ENCODE measurements at places on chromosomes 7 and 10. TPM values are rescaled to one million over a fixed set of nuclear protein-coding genes. Genes with fewer than 3 reads are reported as not detected.

DNA sequence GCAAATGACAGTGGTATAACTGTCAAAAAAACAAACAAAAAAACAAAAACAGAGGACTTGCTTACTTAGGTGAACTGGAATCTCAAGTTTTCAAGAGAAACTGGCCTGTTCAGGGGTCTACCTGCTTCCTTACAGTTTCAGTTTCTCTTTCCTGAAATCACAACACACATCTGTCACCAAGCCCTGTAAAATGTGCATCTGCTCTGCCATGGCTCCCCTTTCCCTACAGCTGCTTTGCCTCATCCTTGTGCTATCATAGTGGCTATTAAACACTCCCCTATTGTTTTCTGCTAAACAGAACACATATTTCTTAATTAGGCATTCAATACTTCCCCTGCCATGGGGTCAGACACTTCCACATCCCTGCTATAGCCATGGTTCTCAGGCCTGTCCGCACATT is 37.6 kb downstream of the CPED1 start:
- no peak for DNase-seq

DNA sequence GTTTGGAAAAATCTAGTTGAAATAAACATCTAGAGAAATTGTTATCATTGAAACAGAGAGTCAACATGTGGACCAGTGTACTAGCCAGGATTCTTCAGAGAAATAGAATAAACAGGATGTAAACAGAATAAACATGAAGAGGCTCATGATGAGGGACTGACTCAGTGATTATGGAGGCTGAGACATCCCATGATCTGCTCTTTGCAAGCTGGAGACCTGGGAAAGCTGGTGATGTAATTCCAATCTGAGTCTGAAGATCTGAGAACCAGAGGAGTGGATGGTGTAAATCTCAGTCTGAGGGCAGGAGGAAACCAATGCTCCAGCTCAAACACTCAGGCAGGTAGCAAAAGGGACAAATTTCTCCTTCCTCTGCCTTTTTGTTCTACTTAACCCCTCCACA is 62.9 kb upstream of the FAM180A start:
- DNase-seq, result no peak

GRCh38 chr10:130751851-130752250 is 559.7 kb downstream of the TCERG1L start:
- DNase-seq, result no peak

DNA sequence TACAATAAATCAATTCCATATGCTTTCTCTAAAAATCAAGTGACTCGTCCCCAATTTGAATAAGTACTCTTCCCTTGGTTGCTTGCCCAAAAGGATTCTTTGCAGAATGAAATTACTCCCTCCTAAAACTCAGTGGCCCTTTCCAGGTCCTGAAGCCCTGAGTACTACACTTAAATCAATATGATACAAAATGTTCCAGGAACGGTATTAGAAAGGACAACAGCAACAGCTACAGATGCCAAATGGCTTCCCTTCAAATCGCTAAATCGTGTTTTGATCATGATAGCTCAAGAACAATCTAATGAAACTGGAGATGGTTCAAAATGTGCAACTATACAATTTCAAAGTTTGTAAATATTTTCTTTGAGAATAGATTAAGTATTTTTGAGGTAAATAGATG is 59.4 kb downstream of the TPK1 start:
- DNase-seq, result no peak

Gene ATOH7
- total RNA-seq, result 0.82 TPM

Gene ELN
- 208 TPM for total RNA-seq

Measured in tongue (tissue), 3 donors.